ENCODE measurements at places on chromosomes 11 and 22.

GRCh38 chr11:59776210-59777066 is 21.3 kb downstream of the STX3 start:
- no peak for DNase-seq

DNA sequence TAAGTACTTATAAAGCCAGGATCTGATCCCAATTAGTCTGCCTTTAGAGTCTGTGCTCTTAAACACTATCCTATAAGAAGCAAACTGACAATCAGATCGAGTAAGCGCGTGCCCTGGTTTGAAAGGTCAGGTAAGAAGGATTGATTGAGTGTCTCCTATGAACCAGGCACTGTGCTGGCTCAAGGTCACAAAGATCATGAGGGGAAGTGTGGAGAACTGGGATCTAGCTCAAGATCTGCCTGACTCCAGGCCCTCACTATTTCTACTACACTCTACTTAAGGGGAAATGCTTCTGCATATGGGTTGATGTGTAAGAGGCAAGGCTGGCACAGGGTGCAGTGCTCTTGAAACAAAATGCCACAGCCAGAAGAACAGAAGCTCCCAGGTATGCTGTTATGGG is 77.0 kb downstream of the ME3 start:
- DNase-seq = no peak

DNA sequence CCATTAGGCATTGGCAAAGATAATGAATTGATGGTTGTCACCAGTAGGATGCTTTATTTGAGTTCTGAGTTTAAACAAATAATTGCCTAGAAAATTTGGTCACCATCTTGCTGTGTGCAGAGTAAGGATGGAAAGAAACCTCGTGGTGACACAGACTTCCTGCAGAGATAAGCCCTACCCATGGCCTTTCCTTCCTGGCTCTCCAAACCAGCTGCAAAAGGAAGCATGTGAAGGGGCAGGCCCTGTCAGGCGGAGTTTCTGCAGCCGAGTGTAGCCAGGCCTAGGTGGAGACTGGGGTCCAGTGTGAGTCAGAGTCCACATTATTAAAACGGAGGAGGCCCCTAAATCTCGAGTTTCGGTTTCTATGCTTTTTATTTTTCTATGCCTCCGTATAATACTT is 83.1 kb upstream of the ADSL start:
- no peak for DNase-seq

GRCh38 chr22:17639247-17639741 is 737 bp downstream of the BCL2L13 start:
- no peak for DNase-seq

DNA sequence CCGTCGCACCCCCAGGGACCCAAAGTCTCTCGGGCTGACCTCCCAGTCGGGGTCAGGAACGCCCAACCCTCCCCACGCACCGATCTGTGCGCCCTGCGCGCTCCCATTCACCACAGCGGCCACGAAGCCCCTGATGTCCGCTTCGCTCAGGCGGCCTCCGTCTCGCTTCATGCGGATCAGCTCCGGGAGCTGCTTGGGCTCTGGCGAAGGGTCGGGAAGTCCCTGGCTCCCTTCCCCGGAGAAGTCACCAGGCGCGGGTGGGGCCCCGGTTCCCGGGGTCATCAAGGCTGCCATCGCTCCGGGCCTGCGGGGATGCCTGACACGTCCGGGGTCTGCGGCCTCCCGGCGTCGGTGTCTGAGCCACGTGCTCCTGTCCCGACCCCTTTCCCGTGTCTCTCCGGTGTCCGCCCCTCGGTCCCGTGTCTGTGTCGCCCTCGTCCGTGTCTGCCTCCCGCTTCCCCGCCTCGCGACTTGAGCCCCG is 356 bp downstream of the TYMP start:
- DNase-seq = no peak
